ENCODE measurements at places on chromosomes 4 and X.

GRCh38 chrX:37383313-37383712, 34.1 kb downstream of the PRRG1 start:
- no peak for DNase-seq

GRCh38 chr4:145203410-145203809, 23.0 kb upstream of the OTUD4 start:
- no peak for DNase-seq

DNA sequence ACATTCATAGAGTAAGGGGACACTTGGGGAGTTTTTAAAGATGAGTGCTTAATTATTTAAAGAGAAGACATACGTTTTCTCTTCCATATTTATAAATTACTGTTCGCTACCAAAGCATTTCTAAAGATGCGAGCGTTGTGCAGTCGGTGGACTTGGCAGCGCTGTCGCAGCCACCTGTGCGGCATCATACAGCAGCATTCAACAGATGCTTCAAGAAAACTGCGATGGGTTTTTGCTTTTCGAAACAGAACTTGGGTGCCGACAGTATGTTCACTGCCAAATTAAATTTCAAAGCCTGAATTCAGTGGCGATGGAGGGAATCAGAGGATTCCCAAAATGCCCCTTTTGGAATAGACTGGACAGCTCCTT, 1.6 kb upstream of the HTR2C start:
- no peak for DNase-seq

DNA sequence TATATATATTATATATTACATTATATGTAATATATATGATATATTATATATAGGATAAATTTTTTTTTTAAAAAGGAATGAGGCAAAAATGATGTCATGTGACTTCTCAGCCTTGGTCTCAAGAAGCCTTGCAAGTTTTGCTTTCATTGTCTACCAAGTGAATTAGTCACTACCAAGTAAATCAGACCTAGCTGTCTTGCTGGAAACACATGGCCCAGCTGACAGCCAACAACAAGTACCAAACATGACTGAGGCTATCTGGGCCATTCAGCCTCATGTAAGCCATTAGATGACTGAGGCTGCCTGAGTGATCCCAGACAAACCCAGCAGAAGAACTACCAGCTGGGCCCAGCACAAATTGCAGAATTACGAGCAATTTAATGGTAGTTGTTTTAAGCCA, 44.9 kb downstream of the HAND2 start:
- no peak for DNase-seq

DNA sequence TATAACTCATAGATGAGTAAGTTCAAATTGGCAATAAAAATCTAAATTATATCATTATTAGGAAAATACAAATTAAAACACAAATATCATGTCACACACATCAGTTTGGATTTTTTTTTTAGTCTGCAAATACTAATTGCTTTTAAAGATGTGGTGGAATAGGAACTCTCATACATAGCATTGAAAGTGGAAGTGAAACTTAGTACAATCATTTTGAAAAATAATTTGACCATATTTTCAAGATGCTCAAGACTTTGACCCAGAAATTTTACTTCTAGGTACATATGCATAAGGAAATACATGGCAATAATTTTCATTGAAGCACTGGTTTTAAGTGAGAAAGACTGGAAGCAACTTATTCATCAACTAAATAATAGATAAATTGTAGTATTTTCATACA, 147.5 kb upstream of the SMIM31 start:
- no peak for DNase-seq

DNA sequence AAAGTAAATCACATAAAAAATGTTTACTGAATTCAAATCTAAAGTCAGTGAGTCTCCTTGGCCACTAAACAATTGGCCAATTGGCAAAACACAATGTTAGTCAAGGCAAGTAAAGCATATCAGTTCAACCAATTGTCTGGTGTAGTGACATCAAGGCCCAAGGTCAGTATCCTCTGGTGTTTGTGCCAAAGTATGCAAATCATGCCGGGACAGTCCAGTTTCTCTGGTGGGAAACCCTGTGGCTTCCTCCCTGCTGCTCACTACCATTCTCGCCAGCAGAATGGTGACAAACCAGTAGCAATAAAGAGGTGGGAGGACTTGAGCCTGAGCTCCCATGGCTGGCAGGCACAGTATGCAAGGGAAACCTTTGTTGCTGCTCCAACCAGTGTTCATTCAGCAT, 314.9 kb upstream of the FGF13 start:
- DNase-seq: no peak

- DNase-seq: no peak
These were observed 676.9 kb downstream of the SMARCA1 start for GRCh38 chrX:128846385-128846784.

DNA sequence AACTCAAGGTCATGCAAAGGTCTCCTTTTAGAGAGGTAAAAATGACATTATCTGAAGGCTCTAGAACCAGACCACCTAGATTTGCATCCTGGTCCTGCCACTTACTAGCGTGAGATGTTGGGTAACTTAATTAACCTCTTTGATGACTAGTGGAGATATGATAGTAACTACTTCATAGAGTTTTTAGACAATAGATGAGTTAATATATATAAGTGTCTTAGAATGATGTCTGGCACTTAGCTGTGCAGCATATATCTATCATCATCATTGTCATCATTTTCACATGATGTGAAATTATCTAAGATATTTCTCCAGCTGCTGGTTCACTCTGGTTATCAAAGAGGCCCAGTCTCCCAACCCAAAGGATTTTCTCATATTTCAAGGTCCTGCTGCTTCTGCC, 126.1 kb upstream of the DCLK2 start:
- no peak for DNase-seq

DNA sequence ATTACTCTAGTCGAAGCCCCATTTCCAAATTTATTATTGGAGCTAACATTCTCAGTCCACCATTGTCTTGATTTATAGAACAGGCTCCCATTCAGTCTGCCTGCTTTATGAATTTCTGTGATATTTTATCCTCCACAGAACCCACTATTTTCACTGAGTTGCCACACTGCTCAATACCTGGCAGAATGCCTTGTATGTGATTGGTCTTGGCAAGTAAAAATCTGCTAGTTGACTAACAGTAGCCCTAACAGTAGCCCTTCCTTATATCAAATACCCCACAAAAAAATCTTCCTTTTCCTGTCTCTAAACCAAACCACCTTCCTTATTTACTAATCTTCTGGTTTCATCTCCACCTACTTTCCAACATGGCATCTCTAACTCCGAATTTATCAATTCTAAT, 82.6 kb downstream of the CHM start:
- no peak for DNase-seq

GRCh38 chr4:20017777-20018115, 234.0 kb upstream of the SLIT2 start:
- no peak for DNase-seq

- peak; percentile 74 for DNase-seq
These were observed 2.6 kb downstream of the MID1IP1 start for GRCh38 chrX:38803588-38804431.

- DNase-seq: no peak
These were observed 191.5 kb downstream of the TENM3 start for GRCh38 chr4:182434720-182435119.

DNA sequence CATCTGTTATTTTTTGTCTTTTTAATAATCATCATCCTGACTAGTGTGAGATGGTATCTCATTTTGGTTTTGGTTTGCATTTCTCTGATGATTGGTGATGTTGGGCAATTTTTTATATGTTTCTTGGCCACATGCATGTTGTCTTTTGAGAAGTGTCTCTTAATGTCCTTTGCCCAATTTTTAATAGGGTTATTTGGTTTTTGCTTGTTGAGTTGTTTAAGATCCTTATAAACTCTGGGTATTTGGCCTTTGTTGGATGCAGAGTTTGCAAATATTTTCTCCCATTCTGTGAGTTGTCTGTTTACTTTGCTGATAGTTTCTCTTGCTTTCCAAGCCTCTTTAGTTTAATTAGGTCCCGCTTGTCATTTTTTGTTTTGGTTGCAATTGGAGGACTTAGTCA, 152.1 kb upstream of the MED14 start:
- no peak for DNase-seq

DNA sequence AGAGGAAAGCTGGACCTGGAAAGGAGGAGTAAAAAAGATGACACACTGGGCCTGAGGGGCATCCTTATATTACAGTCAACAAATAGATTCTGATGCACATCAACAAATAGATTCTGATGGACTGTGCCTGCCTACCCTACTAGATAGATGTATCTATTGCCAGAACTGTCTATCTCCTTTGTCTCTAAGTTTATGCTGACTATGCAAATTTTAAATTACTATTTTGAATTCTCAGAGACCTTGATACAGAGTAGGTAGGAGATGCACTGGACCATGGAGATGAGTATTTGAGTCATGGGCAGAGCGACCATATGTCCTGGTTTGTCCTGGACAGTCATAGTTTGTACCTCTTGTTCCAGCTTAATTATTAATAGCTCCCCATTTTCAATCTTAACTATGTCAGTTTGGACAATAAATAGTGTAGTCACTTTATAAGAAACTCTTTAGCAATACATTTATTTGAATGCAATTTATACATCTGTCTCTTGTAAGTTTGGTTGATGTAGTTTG, 247.9 kb upstream of the PPP1R2C start:
- DNase-seq: no peak

- DNase-seq: no peak
These were observed 38.8 kb upstream of the MAD2L1 start for GRCh38 chr4:120105472-120105871.

DNA sequence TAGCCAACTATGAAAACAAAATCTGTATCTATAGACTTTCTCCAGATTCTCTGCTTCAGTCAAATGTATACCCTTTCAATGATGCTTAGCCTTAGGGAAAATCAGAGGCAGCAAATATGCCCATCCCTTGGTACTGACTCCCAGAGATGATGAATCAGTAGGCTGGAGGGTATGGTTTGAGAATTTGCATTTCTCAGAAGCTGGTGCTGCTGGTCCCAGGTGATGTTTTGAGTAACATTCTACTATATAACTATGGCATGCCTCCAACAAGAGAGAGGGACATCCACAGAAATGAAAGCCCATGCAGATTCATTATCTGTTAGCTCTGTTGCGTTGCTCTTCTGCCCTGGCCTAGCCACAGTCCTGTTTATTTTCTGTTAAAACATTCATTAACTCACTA, 13.6 kb downstream of the TNIP3 start:
- no peak for DNase-seq

DNA sequence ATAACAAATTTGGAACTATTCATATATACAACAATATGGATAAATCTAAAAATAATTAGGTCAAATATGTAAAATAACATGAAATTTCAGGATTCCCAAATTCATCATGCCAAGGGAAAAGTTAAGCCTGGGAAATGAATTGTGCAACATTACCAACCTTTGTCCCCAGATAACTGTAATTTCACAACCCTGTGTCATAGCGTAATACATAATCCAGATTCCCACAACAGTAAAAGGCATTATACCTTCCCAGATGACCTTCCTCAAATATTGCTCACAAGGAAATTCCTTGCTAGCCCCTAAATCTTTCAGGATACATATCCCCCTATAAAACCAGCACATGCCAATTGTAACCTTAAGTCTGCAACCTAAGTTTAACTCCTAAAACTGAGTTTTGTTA, 32.9 kb upstream of the RAB40A start:
- DNase-seq: no peak
